ENCODE measurements at places on chromosomes 1 and 21. TPM values are rescaled to one million over a fixed set of nuclear protein-coding genes. Genes with fewer than 3 reads are reported as not detected.

KLF17 gene
- total RNA-seq: not detected

CNN3 gene
- total RNA-seq: 177 TPM

EXTL1 gene
- total RNA-seq: 0.52 TPM

ACKR1 gene
- total RNA-seq: 0.64 TPM

LMX1A gene
- total RNA-seq: not detected

CELA2B gene
- total RNA-seq: not detected

TCP10L gene
- total RNA-seq: not detected

MFN2 gene
- total RNA-seq: 49.3 TPM

KRTAP12-2 gene
- not detected for total RNA-seq

RUNX1 gene
- 23.8 TPM for total RNA-seq

CFHR2 gene
- total RNA-seq: not detected

ITGB2 gene
- total RNA-seq: 1.2 TPM

TP73 gene
- 0.16 TPM for total RNA-seq

PAX7 gene
- total RNA-seq: not detected

LYPD8 gene
- not detected for total RNA-seq

UBL4B gene
- not detected for total RNA-seq

CFAP107 gene
- not detected for total RNA-seq

SHCBP1L gene
- not detected for total RNA-seq

DENND2D gene
- total RNA-seq: 3.5 TPM

AGTRAP gene
- 69.1 TPM for total RNA-seq

SPRR2A gene
- total RNA-seq: not detected

HSD3B1 gene
- 0.39 TPM for total RNA-seq

RBP7 gene
- not detected for total RNA-seq

PDPN gene
- 15.3 TPM for total RNA-seq

EPHB2 gene
- 22.4 TPM for total RNA-seq

PGBD5 gene
- total RNA-seq: 1.3 TPM

MROH9 gene
- total RNA-seq: not detected

SLC22A15 gene
- total RNA-seq: 0.32 TPM

MARK1 gene
- total RNA-seq: 1.8 TPM

KCNK1 gene
- 2.2 TPM for total RNA-seq

LRRC38 gene
- total RNA-seq: 0.39 TPM

TTC22 gene
- not detected for total RNA-seq

HES3 gene
- not detected for total RNA-seq

OLFML3 gene
- total RNA-seq: 97.4 TPM

UBE2U gene
- not detected for total RNA-seq

TPM3 gene
- total RNA-seq: 554 TPM

FMO4 gene
- 3.8 TPM for total RNA-seq

OR14K1 gene
- total RNA-seq: not detected

GRHL3 gene
- not detected for total RNA-seq

Data from epithelial cell of alveolus of lung (primary cell).